Fibroblast of the conjunctiva (primary cell): ENCODE measurements at places on chromosomes 12 and 14.

DNA sequence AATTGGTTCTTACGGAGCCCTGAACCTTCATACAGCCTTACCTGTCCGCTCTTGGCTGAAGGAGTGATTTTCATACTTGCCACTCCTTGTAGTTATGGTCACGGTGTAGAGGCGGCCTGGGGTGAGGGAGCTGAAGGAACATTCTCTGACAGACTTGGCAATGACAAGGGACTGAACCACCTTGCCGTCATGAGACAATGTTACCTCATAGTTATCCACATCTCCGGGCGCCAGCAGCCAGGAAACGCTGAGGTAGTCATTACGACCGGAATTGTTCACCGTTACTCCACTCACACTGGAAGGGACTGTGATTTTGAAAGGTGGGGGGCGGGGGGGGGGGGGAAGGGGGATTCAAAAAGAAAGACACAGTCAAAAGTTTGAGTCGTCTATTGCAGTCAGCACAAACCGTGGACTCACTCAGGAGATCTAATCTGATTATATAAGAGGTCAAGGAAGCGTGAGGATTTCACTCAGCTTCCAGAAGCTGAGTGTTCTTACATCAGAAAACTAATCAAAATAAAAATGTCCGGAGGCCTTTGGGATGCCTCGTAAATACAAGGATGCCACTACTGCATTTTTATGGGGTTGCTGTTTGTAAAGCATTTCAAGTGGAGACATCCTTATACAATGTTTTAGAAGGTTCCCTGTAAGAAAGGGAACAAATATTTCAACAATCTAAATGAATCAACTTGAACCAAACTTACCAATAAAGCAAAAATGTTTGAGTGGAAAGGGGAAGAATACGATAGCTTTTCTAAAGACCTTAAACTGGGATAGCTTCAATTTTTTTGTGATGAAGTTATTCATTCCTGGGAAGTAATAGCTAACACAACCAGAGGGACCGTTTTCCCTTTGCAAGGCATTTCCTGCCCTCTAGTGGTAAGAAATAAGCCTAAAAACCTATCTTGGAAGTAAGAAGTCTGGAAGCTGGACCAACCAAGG is 60.6 kb downstream of the PTPRB start:
- peak; percentile 68 for DNase-seq

- no peak for DNase-seq
These were observed 2.5 kb downstream of the PLEK2 start for GRCh38 chr14:67409461-67409860.

GRCh38 chr12:18552829-18553228 is 185.0 kb downstream of the PLCZ1 start:
- no peak for DNase-seq

GRCh38 chr14:24240110-24240918 is 2.1 kb downstream of the TINF2 start:
- no peak for DNase-seq

GRCh38 chr14:58639842-58640484 is 2.2 kb downstream of the DACT1 start:
- DNase-seq, result peak; percentile 82

DNA sequence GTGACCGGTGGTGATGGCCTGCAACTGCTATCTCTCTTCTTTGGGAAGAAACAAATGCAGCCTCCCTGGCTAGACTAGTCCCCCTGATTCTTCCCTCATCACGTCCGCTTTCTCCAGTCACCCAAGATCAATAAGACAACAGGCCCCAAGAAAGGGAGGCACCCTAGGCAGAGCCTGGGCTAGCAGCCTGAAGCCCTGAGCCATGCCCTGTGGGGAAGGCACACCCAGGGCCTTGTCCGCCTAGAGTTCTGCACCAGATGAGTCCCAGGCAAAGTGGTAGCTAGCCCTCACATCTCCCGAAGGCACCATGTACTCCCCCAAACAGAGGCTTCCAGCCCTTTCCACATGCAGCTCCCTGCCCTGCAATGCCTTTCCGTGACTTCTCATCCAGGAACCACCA is 35.1 kb downstream of the CAMKK2 start:
- DNase-seq, result no peak

DNA sequence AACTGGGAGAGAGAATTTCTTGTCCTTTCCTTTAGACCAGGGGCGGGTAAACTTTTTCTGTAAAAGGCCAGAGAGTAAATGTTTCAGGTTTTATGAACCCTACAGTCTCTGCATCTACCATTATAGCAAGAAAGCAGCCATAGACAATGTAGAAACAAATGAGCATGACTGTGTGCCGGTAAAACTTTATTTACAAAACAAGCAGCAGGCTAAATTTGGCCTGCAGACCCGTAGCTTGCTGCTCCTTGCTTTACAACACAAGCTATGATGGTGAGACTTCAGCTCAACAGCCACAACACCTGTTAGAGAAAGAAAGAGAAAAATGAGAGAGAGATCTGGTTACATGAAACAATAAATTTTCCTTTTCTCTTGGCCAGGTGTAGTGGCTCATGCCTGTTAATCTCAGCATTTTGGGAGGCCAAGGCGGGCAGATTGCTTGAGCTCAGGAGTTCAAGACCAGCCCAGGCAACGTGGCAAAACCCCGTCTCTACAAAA is 4.2 kb upstream of the CDC42BPB start:
- DNase-seq, result no peak

DNA sequence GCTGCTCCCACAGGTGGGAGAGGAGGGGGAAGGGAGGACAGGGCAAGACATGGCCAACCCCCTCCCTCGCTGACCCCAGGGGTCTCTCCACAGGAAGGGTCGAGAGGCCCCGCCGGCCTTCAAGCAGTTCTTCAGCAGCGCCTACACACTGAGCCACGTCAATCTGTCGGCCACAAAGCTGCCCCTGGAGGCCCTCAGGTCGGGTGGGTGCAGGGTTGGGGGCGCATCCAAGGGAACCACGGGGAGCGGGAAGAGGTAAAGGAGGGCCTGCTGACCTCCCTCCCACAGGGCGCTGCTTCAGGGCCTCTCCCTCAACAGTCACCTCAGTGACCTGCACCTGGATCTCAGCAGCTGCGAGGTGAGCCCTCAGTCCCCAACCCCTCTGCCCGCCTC is 6.1 kb downstream of the CARMIL3 start:
- DNase-seq, result no peak

DNA sequence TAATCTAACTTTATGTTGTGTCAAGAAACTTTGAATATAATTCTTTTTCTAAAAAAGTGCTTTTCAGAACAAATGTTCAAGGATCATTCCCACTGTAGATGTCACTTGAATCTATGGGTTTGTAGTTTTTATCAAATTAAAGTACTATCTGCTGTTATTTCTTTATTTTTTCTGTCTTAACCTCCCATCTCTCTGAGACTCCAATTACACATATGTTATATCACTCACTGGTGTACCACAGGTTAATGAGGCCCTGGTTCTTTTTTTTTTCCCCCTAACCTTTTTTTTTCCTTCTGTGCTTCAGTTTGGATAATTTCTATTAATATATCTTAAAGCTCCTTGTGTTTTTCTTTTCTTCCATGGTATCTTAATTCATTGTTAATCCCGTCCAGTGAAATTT is 279.9 kb upstream of the RGS6 start:
- DNase-seq, result no peak

- no peak for DNase-seq
These were observed 37.5 kb upstream of the KRR1 start for GRCh38 chr12:75548879-75549278.

- no peak for DNase-seq
These were observed 105.6 kb downstream of the GPR135 start for GRCh38 chr14:59359431-59360124.

GRCh38 chr14:83208341-83208740 is 1674.7 kb upstream of the SEL1L start:
- no peak for DNase-seq

DNA sequence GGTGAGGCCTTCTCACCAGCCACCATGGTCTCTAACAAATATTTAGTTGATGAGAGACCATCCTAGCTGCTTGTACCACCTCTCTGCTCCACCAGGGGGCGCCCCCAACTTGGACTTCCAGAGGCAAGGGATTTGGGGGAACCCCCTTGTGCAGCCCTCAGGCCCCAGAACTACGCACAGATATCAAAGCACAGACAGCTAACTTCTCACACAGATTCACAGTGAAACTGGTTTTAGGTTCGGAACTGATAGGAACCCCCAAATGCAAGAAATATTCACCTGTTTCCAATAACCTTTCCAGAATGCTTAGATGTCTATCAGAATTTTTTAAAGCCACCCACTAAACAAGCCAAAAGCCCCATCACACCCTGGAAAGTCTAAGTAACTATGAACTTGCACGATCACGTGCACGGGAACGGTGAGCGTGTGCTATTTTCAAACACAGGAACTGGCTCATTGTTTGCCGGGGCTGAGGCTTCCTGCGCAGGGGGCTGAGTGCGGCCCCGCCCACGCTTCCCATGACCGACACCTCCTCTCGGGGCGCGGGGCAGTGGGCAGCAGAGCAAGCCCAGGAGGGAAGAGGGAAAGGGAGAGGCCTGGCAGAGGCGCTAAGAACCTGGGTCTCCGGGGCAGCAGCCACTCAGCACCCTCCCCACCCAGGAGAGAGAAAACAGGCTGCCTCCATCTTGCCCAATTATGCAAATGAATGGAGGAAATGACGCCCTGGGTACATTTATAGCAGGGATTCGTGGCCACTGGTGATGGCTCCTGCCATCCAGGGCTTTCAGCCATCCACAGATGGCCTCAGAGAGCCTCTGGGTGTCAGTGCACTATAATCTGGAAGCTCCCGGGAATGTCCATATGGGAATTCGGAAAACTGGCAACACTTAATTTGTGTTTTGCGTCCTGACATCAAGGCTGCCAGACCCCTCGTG is 79.4 kb upstream of the GPR68 start:
- peak; percentile 42 for DNase-seq

- no peak for DNase-seq
These were observed 12.9 kb downstream of the BMP4 start for GRCh38 chr14:53943751-53944083.

DNA sequence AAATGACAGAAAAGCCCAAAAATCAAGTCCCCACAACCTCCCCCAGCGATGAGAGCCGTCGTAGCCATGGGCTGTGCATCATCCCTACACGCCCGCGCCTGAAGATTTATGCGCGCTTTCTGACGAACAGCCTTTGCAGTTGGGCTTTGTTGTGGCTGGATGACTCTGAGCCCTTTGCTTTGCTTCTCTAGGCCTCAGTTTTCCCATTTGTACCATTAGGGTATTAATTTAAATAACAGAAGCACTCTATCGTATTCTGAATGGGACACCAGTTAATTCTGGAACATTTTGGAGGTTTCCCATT is 24.2 kb downstream of the SFSWAP start:
- no peak for DNase-seq

DNA sequence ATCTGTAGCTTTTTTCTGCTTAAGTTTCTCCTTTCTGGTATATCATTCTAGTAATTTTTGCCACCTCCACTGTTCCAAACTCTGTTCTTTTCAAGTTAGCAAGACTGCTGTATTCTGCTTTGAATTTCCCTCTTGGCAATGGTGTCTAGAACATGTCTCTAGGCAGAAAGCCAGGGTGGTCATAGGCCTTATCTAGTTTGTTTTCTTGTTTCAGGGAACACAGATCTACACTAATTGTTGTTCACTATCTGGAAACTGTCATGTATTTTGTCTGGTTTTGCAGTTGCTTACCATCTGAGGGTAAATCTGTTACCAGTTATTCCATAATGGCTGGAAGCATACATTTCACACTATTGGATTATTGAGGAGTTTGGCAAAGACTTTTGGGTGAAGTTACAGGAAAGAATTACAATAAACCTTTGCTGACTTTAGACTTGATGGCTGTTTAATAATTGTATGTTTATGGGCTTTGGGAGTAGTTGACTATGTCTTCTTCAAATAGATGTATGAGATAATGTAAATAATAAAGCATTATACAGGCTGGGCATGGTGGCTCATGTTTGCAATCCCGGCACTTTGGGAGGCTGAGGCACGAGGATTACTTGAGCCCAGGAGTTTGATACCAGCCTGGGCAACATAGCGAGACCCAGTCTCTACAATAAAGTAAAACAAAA is 41.4 kb downstream of the FUT8 start:
- DNase-seq, result no peak

DNA sequence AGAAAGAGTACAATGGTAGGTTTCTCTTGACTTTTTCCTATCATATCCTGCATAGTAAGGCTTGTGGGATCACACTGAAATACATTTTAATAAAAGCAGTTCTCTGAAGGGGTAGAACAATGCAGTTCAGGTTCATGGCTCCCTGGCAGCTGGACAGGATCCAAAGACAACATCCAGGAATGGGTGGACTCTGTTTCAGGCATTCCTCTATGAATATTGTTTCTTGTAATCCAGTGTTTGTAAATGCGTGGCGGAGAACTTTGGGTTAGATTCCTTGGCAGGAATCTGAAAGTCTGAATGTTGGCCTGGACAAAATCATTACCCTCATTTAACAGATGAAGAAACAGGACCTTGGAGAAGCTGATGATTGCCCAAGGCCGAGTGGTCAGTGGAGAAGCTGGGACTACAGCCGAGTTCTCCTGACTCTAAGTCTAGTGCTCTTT is 43.5 kb downstream of the SYNE2 start:
- DNase-seq, result peak; percentile 87

- no peak for DNase-seq
These were observed 4.1 kb downstream of the OTX2 start for GRCh38 chr14:56805992-56806727.

- no peak for DNase-seq
These were observed 12.8 kb downstream of the ADGRD1 start for GRCh38 chr12:130966443-130967030.

DNA sequence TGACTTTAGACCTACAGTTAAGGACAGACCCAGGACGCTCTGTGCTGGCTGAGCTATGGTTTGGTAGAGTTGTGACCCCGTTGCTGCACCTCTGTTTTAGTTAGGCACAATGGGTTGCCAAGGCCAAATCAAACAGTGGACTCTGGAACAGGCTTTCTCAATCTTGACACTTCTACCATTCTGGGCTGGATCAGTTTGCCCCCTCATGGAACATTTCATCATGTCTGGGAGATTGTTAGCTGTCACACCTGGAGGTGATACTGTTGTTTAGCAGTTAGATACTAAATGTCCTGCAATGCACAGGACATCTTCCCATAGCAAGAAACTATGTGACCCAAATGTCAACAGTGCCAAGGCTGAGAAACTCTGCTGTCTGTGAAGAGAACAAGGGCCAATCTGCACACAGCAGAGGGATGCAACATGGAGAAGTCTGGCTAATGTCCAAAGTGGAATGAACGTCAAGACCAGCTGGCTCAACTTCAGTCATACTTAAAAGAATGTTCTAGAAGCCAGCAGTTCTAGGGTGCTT is 65.6 kb upstream of the DICER1 start:
- DNase-seq, result peak; percentile 51

- no peak for DNase-seq
These were observed 260.8 kb downstream of the KTN1 start for GRCh38 chr14:55840821-55841220.

GRCh38 chr12:10341892-10342509 is 34.3 kb downstream of the KLRD1 start:
- no peak for DNase-seq
